LNCaP clone FGC (cell line): ENCODE measurements at places on chromosomes 16 and 17.

DNA sequence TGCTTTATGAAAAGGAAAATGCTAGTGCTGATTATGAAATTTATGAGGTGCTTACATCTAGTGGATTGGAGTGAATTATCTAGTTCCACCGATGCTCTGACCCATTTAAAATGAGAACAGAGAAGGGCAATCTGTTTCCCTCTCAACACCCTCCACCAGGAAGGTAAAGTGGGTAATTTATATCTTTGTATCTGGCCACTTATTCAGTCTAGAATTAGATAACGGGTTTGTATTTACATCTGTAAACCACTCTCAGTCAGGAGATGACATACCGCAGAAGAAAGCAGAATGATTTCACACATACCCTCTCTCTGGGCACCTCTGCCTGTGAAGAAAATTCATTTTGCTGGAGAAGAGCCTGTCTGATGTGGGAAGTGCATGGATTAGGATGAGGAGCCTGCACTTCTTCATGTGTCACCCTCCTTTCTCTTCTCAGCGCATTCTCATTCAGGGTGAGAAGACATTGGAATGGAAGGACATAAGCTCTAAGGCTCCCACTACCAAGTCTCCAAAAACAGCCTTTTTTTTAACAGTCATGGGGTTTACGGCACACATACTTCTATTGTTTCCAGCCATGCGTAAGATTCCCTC, 646.7 kb upstream of the SALL1 start:
- no peak for DNase-seq

- DNase-seq: no peak
These were observed 27.7 kb upstream of the CACNG5 start for GRCh38 chr17:66807182-66807581.

GRCh38 chr17:37219876-37220606, 155.7 kb upstream of the C17orf78 start:
- no peak for DNase-seq

GRCh38 chr16:21197112-21197511, 14.3 kb downstream of the ZP2 start:
- no peak for DNase-seq

- DNase-seq: no peak
These were observed 20.9 kb downstream of the HSD17B2 start for GRCh38 chr16:82055728-82056549.

DNA sequence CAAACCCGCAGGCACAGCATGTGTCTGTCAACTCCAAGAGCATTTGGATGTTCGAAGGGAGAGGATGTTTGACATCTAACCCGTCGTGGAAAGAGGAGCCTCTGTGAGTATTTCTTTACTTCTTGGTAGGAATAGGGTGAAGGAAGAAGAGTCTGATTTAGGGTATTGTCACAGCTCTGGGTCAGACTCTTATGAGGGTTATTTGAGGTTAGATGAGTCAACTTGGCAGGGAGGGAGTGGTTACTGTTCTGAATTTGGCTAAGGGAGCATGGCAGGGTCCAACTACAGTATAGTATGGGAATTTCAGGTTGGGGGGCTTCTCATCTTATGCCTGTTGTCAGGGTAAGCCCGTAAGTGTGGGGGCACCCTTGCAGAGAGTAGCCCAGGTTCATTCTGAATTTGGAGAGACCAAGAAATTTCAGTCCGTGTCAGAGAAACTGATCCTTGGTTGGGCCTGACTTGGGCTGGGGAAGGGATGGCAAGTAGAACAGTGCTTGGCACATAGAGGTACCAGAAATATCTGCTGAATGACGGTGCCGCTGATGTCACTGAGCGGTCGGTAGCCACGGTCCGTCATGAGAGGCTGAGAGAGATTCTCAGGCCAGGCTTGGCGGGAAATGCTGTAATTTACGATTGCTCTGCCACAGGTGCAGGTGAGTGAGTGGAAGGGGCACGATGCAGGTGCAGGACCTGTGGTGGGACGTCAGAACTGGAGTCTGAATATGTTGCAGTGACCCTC, 43.2 kb downstream of the MYH3 start:
- DNase-seq: no peak

GRCh38 chr16:75565640-75566039, 539 bp upstream of the GABARAPL2 start:
- no peak for DNase-seq

- DNase-seq: no peak
These were observed 455.2 kb upstream of the DYNLRB2 start for GRCh38 chr16:80085606-80086005.

DNA sequence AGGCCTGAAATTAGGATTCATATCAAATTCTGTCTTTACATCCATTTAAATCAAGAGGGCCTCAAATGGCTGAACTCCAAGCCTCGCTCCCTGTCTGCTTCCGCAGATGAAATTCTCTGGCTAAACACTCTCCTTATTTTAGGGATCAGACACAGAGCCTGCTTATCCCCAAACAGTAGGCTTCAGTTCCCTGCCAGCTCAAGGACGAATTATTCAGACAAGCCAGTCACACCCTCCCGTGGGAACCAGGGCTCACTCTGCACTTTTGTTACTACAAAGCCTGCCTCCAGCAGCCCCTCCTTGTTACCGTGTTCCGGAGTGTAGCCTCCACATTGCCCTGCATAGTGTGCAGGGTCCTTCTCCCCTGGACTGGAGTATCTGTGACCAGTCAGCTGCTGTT, 46.6 kb upstream of the LCMT1 start:
- DNase-seq: no peak

DNA sequence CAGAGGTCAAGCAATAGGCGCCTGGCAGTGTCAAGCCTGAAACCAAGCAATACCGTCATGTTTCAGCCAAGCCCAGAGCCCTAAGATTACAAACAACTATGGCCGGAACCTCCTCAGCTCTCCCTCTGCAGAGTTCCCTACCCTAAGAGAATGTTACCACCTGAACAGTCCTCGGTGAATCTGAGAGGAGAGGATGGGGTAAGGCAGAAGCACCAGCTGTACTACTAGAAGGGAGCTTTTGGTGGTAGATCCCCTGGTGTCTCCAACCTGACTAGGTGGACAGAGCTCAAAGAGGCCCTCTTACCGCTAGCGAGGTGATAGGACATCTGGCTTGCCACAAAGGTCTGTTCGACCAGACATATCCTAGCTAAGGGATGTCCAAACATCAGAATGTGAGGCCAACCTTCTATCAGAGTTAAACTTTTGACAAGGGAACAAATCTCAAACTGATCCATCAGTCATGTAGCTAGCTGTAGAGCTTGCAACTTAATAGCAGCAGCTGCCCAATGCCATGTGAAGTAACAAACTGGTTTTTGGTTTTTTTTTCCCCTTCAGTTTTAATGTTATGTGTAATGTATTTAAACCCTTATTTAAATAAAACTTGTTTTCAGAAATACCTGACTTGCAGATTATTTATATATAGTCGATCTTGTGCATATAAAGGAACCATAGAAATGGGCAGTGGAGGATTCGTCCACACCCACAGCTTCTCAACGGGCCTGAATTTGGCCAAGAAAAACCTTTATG, 2.5 kb downstream of the EIF1 start:
- no peak for DNase-seq

DNA sequence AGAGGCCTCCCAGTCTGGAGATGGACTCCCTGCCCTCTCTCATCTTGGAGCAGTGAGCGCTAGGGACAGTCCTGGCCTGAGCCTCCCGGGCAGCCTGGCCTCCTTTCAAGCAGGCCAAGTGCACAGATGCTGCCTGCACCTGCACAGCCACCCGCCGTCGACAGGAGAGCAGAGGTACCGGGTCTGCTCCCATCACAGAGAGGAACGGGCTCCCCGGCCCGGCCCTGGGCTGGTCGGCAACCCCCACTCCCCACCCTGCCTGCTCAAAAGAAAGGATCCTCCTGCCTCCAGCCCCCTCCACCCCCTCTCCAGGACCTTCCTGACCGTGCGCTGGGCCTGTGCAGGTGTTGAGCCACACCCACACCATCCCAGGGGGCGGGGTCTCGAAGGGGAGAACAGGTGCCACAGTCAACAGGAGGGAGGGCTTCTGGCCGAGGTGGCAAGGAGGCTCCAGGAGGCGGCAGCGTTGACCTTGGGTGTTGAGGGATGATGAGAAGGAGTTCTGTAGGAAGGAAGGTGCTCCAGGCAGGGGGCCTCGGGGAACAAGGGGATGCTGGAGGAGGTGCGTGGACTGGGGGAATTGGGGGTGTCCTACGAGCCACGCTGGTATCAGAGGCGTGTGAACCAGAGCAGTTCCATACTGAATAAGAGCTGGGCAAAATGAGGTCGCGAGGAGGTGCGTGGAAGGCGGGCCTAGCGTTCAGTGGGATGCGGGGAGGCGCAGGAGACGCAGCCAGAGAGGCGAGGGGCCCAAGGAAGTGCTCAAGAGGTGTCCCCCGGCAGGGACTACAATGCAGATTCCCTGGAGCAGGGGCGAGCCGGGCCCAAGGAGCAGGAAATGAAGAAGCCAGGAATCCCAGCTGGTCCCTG, 967 bp upstream of the CDH15 start:
- no peak for DNase-seq

GRCh38 chr17:143785-144281, 6.5 kb downstream of the SCGB1C2 start:
- DNase-seq: no peak

GRCh38 chr17:16438173-16438556, 22.8 kb downstream of the TRPV2 start:
- no peak for DNase-seq
